Substantia nigra (tissue), 51 donors: ENCODE measurements at places on chromosomes 12 and 14.

DNA sequence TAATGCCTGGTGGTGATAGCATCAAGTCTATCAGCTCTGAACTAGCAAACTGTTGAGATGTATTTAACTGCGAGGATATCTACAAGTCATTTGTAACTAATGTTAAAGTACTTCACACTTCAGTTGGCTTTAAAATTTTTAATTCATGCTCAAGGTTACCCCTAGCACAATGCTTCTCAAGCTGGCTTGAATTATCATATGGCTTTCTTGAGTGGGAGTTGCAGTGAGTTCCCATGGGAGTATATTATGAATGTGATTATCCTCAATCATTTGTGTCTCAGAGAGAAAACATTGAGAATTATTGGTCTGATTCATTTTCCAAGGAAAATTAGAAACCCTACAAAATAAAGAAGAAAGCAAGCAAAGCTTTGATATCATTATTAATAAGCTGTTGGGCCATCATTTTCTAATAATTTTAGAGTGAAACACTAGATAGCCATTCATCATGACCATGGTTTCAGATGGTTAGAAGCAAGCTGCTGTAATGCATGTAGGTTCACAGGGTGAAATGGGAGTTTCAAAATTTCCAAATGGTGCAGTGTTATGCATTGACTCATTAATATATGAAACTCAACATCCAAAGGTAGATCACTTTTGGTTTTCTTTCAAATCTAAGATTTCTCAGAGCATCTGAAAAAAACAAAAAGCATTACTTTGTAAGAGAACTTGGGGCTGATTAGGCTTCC, 11.8 kb upstream of the KRAS start:
- no peak for DNase-seq

DNA sequence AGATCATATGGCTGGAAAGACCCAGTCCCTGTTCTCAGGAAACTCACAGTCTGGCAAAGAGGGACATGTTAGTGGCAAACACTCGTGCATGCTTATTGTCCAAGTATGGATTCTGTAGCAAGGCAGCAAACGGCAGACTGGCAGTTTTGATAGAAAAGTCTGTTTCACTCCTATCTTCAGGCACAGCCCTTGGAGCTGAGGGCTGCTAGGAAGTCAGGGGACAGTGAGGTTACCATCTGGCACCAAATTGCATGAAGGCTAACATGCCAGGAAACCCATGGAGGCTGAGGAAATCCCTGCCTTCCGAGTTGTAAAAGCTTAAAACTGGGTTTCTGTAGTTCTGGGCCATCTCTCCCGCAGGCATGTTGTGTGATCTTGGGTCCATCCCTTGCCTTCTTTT, 32.9 kb downstream of the CALM1 start:
- DNase-seq = no peak

- DNase-seq = no peak
Measured at GRCh38 chr12:57727758-57728395, 10.7 kb downstream of the AGAP2 start.

GRCh38 chr12:52312086-52312485, 9.1 kb downstream of the KRT83 start:
- no peak for DNase-seq

GRCh38 chr12:8662593-8662992, at the start of gene MFAP5:
MFAP5 (minus strand) TSS chr12:8662826; CDS start chr12:8662104, 722 bp downstream.
- DNase-seq = no peak

DNA sequence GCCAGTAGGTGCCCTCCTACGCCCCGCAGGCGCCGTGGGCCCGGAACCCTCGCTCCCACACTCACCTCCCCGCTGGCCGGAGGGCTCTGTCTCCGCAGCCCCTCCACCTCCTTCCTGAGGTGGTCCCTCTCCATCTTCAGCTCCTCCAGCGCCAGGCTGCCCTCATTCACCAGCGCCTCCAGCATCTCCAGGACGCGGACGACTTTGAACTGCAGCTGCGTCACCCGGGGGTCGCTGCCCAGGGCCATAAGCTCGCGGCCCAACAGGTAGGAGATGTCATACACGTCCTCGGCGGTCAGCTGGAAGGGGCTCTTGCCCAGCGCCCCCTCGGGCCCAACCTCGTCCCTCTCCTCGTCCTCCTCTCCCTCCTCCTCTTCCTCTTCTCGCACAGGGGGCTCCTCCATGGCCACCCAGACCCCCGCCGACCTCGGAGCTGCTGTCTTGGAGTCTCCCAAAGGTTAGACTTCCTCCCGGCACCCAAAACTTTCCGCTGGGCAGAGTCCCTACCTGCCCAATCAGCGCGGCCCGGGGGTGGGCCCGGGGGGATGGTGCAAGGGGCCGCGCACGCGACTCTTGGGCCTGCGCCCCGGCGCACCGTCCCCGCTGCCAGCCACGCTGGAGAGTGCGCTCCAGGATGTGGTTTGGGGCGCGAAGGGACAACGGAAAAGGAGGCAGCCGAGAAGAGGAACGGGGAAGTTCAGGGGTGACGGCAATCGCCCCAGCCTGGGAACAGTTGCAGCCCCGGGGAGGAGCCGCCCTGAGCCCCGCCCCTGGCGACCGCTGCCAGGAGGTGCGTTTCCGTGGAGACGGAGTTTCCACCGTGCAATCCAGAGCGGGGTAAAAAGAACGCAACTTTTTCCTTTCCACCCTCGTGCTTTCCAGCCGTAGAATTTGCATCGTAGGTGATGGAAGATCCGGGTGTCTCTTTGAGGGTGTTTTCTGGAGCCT, at the start of gene RILPL2:
Gene RILPL2 (minus strand): TSS at position 668 of the 948 bp plus-strand sequence. CDS start 264 bp downstream, at position 404.
- peak; percentile 6 for DNase-seq

DNA sequence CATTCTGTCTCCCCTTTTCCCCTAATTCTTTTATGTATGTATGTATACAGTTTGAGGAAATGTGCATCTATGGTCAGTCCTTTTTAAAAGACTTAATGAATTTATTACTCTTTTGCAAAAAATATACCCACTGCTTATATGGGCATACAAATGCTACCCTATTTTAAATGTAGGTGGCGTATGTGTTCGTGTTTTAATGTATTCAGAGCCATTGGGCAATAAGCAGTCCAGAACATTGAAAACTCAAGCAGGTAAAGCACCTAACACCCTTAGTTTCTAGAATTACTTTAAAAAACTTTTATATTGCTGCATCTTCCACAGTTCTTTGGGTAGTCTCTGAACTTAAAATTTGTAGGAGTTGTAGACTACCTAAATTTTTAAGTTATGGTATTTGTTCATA, 42.6 kb upstream of the A2ML1 start:
- no peak for DNase-seq

DNA sequence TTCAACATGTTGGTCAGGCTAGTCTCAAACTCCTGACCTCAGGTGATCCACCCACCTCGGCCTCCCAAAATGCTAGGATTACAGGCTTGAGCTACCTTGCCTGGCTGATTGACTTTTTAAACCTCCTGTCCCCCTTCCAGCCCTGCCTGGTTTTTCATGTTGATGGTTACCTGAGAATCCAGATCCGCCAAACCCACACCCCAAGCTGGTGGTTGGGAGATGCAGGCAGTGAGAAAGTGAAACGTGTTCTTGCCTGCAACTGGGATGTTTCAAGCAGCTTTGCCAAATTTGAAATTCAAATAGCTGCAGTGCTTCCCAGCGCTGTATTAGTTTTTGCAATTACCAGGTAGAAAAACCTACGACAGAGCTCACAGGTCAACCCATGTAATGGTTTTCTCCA, 238.3 kb upstream of the PWP1 start:
- DNase-seq = no peak

GRCh38 chr14:26992403-26993115, 394.7 kb upstream of the NOVA1 start:
- no peak for DNase-seq

DNA sequence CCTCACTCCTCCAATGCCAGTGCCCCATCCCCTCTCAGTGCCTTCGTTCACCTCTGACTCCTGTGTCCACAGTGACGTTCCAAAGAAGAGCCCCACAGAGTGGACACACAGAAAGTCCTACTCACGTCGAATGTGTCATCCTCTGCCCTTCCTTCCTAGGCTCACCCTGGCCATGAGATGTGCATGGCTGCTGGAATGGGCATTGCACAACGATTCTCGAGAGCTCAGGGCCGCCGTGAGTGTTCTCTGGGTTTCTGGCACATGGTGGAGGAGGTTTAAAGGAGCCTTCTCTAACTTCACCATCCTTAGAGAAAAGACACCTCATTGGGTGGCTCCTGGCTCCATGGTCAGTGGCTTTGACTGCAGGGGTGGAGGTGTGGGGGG, 12.8 kb upstream of the CEP170B start:
- no peak for DNase-seq

- no peak for DNase-seq
Measured at GRCh38 chr12:63394983-63395382, 244.0 kb upstream of the AVPR1A start.

DNA sequence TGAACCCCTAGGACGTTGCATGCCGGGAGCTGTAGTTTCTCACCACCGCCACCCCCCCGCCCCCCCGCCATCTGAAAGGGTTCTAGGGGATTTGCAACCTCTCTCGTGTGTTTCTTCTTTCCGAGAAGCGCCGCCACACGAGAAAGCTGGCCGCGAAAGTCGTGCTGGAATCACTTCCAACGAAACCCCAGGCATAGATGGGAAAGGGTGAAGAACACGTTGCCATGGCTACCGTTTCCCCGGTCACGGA, 501 bp upstream of the HSP90B1 start:
- DNase-seq = peak; percentile 94

DNA sequence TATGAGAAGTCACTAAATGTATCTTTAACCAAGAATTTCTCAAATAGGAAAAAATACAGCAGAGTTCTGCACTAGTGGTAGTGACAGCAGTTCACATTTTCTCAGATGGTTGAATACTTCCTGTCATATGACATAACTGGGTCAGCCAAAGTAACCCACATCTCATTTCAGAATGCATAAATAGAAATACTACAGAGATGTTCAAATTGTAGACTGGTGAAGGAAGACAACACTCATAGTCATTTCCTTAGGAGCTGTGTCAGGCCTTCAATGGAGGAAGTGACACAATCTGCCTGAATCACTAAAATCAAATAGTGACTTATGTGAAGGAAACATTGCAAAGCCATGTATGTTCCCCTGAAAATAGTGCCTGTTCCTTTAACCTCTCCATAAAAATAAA, 32.4 kb downstream of the FERMT2 start:
- no peak for DNase-seq

GRCh38 chr14:77128414-77128891, 13.1 kb downstream of the ZDHHC22 start:
- DNase-seq = no peak

GRCh38 chr12:104457746-104458693, 1.3 kb downstream of the CHST11 start:
- DNase-seq = no peak

DNA sequence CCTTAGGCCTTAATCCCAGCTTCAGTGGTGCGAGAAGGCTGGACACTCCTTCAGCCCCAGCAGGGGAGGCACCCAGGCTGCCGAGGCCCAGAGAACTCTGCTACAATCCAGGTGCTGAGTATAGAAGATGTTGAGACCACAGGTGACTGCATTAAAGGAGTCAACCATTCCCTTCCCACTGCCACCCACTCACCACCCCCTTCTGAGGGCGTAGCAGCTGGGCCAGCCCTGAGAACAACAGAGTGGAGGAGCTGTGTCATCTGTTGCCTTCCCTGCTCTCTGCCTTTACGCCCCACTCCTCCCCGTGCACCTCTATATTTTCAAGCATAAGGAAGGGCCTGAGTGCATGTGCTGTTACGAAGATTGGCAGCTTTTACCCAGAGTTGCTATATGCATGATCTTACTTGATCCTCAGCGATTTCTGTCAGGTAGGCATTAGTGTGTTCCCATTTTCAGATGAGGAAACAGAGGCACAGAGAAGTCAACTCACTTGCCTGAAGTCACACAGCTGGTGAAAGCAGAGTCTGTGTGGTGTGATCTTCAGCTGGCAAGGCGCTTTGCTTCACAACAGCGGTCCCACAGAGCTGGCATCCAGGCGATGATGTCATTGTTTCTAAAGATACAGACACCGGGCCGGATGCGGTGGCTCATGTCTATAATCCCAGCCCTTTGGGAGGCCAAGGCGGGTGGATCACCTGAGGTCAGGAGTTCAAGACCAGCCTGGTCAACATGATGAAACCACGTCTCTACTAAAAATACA, 46.7 kb downstream of the RIN3 start:
- DNase-seq = no peak

- no peak for DNase-seq
Measured at GRCh38 chr12:16526693-16527092, 79.3 kb downstream of the LMO3 start.

DNA sequence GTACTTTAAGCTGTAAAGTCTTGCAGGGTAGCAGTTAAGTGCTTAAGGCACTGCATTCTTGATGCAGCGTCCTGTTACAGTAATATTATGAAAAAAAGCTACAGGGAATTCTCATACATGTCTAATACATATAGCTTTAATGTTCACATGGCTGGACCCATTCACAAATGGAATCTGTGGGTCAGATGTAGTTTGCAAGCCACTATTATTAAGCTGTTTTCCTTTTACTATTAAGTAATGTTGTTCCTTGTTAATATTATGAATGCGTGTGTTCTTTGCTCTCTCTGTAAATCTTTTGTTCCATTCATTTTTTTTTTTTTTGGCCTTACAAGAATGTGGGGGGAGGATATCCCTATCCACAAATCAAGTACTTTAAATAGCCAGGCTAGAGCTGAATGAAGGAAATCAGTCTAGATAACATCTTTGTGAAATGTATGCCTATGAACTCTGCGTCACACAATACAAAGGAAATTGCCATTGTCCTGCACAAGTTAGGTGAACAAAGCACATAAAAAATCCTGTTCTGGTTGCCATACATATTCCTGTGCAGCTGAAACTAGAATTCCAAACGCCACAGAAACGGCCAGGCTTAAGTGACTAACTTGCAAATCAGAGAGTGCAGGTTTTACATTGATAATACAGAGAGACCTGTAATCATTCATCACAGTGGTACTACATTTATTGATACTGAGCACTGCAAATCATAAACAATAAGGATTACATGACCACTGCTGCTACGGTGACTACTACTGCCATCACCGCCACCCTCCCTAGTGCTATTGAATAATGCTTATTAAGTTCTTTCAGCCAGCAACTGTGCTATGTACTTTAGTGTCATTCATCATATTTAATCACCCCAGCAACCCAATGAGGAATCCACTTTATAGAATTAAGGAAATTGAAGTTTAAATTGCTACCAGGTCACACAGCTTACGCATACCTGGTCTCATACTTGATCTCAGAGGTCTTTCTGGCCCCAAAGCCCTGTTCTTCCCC, 111.9 kb downstream of the HMGA2 start:
- no peak for DNase-seq
